Thymus (tissue), 14 donors: ENCODE measurements at places on chromosomes 4 and X.

- no peak overlapping the region for H3K27ac ChIP-seq
- H3K27me3 ChIP-seq: no peaks in the 10 kb centered on the region
- no peaks in the 10 kb centered on the region for H3K4me1 ChIP-seq
- no peaks in the 10 kb centered on the region for H3K36me3 ChIP-seq
These were observed 331.9 kb upstream of the SFRP2 start for GRCh38 chr4:154120690-154121345.

- H3K27ac ChIP-seq: no peak overlapping the region
- H3K27me3 ChIP-seq: no peaks in the 10 kb centered on the region
- peaks cover 14% of the 10 kb centered on the region for H3K4me1 ChIP-seq
- H3K36me3 ChIP-seq: no peaks in the 10 kb centered on the region
- H3K4me3 ChIP-seq: no peak overlapping the region
These were observed 21.5 kb downstream of the FAM9C start for GRCh38 chrX:13022926-13023325.

DNA sequence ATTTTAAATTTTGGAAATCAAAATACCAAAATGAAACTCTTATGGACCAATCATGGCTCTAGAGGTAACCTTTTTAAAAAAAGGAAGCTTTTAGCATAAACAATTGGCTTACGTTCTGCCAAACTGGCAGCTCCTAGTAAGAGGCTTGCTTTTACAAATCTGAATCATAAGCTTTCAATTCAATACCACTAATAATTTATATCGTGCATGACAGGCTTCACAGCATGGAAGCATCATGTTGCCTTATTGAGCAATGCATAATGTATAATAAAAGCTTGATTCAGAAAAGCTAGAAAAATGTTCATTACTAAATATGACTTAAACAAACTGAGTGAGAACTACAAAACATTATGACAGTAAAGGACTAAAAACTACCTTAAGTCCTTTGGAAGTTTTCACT is 280.9 kb downstream of the IQCM start:
- H3K36me3 ChIP-seq: no peaks in the 10 kb centered on the region
- no peak overlapping the region for H3K4me3 ChIP-seq
- DNase-seq: no peak
- H3K27ac ChIP-seq: no peak overlapping the region
- no peaks in the 10 kb centered on the region for H3K27me3 ChIP-seq

DNA sequence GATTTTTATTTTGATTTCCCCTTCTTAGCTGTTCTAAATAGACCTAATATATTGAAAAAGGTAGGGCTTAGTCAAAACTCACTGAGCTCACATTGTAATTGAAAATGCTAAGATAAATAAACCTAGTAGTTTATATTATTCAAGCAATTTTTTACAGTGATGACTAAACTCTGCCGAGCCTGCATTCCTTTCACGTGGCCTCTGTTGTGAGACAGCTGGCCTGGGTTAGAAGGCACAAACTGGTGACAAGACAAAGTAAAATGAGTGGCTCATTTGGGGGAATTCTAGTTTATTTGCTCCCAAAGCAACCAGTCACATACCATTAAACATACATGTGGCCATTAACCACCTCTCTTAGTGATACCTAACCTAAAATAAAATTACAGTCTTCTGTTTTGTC is 169.4 kb upstream of the TEX13C start:
- H3K4me1 ChIP-seq: no peaks in the 10 kb centered on the region
- H3K36me3 ChIP-seq: no peaks in the 10 kb centered on the region
- no peak for DNase-seq
- no peaks in the 10 kb centered on the region for H3K27me3 ChIP-seq

DNA sequence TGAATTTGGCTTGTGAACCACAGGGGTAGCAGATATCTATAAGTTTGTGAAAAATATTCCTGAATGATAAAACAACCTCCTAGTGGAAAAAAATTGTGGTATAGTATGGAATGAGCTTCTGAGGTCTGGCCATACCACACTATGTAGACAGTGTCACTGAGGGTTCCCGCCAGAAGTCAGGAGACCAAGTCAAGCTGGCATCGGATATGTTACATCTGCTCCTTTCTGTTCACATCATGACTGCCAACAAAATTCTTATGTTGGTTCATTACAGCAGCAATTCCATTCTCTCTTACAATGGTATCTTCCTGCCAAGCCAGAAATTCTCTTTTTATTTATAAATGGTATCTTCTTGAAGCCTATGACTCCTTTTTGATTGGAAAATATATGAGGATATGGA is 273.0 kb downstream of the PPP3CA start:
- H3K27me3 ChIP-seq: no peaks in the 10 kb centered on the region
- no peaks in the 10 kb centered on the region for H3K36me3 ChIP-seq
- H3K4me1 ChIP-seq: no peaks in the 10 kb centered on the region

GRCh38 chr4:26947318-26947717 is 86.7 kb downstream of the STIM2 start:
- H3K36me3 ChIP-seq: no peaks in the 10 kb centered on the region
- DNase-seq: no peak
- H3K27me3 ChIP-seq: no peaks in the 10 kb centered on the region
- no peak overlapping the region for H3K27ac ChIP-seq
- H3K4me3 ChIP-seq: no peak overlapping the region
